ENCODE measurements at places on chromosomes 2 and 18.
A peak's percentile ranks its signal among the peaks of the same experiment; 100 is the strongest.

DNA sequence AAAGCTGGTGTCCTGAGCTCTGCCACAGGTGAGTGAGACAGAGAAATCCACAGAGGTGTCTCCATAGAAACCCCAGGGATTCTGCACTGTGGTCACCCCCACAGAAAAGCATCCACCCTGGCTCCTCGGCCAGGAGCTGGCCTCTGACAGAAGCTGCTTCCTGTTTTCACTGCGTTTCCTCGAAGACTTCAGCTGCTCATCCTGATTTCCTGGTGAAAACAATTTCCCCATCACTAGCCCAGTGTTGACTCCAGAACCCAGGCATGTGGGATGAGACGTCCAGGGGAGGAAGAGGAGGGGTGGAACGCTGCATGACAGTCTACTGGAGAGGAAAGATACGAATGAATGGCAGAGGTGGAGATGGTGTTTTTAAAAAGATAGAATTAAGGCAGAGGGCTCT lies 60.3 kb upstream of the GPR45 start:
- no peak for DNase-seq

GRCh38 chr18:23451491-23451890 lies 1.6 kb upstream of the RIOK3 start:
- no peak for DNase-seq

- DNase-seq = no peak
Observed at GRCh38 chr18:56550121-56550520, 88.3 kb downstream of the TXNL1 start.

GRCh38 chr2:237931205-237931721 lies 35.6 kb upstream of the UBE2F start:
- DNase-seq = peak; percentile 50

DNA sequence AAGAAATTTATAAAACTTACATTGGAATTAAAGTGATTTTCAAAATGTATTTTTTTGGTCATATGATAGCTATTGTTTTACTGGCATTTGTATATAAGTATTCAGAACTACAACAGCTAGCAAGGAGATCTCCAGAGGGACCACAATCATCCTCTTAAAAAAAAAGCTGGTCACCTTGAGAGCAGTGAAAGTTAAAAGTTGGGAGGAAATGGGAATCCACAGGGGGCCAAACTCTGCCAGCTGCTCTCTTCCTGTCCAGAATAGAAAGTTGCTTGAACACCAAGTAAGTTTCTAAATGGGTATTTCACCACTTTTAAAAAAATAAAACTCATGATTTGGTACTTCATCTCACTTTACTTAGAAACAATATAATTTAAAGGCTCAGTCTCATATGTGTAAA lies 1025.1 kb downstream of the LRP1B start:
- no peak for DNase-seq

DNA sequence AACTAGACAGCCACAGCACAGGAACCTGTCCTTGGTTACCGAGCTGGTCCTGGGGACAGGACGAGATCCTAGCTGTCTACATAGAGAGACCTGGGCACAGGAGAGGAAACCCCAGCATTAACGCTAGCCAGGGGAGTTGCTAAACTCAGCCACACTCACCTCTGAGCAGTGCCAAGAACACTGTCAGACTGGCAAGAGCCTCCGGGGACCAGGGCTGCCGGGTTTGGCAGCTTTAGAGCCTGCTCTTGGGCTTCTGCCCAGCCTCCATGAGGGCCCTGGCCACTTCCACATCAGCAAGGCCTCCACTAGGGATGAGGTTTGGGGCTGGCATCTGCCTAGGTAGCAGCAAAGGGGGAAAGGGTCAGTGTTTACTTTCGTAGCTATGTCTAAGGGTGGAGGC lies 6.7 kb downstream of the TMBIM1 start:
- no peak for DNase-seq

- DNase-seq = no peak
Observed at GRCh38 chr18:10047237-10047636, 133.4 kb downstream of the VAPA start.

- DNase-seq = peak; percentile 85
Observed at GRCh38 chr2:38376346-38377049, 575 bp downstream of the ATL2 start.

DNA sequence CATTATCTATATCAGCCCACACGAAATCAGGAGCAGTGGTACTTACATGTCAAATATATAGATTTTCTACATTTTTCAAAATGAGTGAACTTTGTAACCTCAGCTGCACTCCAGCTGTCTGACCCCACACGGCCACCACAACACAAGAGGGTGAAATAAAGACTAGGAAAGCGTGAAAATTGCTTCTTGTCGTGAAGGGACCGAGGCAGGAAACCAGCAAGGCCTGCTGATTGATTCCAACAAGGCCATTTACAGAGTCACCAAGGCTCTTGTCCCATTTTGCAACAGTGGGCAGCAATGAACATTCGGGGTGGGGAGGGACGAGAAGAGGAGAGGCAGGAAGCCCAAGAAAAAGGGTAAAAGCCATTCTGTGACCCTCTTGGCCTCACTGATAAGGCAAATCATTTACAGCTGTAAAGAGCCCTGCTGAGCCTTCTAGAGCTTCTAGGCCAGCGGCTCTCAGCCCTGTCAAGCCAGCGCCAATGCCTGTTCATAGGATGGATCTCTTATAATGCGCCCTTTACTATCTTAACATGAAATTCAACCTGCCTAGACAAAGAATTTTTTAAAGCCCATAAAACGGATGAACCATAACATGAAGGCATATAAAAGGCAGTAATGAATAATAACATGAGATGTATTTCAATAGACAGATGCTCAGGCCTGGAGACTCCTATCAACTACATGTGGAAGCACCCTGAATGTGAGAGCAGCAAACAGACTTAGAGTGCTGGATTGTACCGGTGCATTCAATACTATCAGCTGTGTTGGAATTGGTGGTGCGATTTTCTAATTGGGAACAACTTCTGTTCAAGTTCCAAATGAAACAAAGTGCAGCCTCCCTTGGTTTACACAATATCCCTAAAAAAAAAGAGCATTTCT lies 269.0 kb downstream of the CDCA7 start:
- no peak for DNase-seq

- DNase-seq = peak; percentile 15
Observed at GRCh38 chr18:26869640-26870039, 4.1 kb upstream of the AQP4 start.

GRCh38 chr2:218694405-218695145 lies 16.1 kb upstream of the TTLL4 start:
- DNase-seq = no peak

- no peak for DNase-seq
Observed at GRCh38 chr2:51720826-51721225, 688.9 kb upstream of the NRXN1 start.

GRCh38 chr18:75625966-75626365 lies 198.5 kb upstream of the SMIM21 start:
- no peak for DNase-seq

DNA sequence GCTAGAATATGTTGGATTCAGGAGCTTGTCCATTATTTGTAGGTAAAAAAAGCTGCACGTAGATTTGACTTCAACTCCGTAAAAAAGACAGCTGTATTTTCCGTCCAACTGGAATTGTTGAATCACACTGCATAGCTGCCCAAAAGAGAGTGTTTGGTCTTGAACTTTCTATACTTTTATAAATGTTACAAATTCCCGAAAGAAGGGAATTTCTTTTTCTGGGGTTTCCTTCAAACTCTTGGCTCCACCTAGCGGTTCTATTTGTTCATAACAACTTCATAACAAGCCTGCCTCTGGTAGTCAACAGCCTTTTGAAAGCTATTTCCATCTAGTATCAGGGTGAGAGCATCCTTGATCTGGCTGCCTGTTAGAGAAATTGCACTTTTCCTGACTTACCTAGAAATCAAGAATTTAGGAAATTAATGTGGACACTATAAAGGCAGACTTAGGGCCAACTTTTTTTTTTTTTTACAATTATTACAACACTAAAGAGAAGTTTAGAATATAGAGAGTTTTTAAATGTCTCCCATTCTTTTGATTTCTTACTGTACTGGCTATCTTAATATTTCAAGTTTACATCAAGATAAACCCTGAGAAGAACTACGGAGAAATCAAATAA lies 48.1 kb downstream of the TMEM185B start:
- DNase-seq = peak; percentile 85

GRCh38 chr2:209817844-209818271 lies 46.2 kb downstream of the UNC80 start:
- DNase-seq = no peak

GRCh38 chr2:33442528-33443079 lies 33.8 kb upstream of the RASGRP3 start:
- no peak for DNase-seq

GRCh38 chr2:234075518-234075915 lies 25.0 kb downstream of the SPP2 start:
- no peak for DNase-seq

GRCh38 chr2:236526455-236527158 lies 43.0 kb upstream of the ACKR3 start:
- no peak for DNase-seq

DNA sequence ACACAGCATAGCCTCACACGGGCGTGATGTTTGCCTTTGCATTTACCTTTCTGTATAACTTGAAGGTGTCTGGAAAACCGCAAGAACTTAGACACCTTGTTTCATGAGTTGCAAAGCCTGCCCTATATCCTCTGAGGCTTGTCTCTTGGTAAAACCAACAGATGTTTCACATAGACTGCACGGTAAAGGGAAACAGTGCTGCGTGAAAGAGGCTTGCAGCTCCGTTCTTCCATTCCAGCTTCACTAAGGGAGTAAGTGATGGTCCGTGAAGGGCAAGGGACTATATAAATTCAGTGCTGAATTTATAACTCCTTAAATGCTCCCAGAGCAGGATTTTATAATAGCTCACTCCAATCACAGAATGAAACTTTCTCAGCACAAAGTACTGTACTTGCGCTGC lies 360.5 kb downstream of the SOX11 start:
- no peak for DNase-seq

- DNase-seq = no peak
Observed at GRCh38 chr2:120167272-120167671, 55.9 kb downstream of the TMEM185B start.

GRCh38 chr18:74501386-74501785 lies 5.2 kb downstream of the CNDP2 start:
- no peak for DNase-seq

- DNase-seq = no peak
Observed at GRCh38 chr2:241002275-241003046, 4.0 kb downstream of the SNED1 start.

DNA sequence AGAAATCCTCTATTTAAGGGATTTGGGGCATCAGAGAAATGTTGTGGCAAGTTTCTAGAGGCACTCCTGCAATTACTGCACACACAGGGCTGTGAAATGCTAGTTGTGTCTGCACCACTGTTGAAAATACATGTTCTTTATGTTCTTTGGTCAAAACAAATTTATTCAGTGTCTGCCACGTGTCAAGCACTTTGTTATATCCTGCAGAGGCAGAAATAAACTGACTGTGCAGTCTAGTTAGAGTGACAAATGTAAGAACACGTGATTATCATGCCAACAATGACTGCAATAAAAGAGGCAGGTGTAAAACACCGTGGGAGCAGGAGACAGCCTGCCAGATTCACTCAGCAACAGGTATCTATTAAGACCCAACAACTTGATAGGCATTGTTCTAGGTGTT lies 423.3 kb downstream of the LRP1B start:
- no peak for DNase-seq

- DNase-seq = no peak
Observed at GRCh38 chr2:176407706-176408105, 138.5 kb downstream of the MTX2 start.

DNA sequence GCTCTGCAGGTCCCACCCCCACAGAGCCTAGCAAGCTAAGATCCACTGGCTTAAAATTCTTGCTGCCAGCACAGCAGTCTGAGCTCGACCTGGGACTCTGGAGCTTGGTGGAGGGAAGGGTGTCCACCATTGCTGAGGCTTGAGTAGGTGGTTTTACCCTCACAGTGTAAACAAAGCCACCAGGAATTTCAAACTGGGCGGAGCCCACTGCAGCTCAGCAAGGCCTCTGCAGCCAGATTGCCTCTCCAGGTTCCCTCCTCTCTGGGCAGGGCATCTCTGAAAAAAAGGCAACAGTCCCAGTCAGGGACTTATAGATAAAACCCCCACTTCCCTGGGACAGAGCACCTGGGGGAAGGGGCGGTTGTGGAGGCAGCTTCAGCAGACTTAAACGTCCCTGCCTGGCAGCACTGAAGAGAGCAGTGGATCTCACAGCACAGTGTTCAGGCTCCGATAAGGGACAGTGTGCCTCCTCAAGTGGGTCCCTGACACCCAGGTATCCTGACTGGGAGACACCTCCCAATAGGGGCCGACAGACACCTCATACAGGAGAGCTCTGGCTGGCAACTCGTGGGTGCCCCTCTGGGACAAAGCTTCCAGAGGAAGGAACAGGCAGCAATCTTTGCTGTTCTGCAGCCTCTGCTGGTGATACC lies 20.0 kb upstream of the NEMP2 start:
- no peak for DNase-seq

GRCh38 chr2:232629129-232629475 lies 4.3 kb upstream of the EFHD1 start:
- DNase-seq = no peak

DNA sequence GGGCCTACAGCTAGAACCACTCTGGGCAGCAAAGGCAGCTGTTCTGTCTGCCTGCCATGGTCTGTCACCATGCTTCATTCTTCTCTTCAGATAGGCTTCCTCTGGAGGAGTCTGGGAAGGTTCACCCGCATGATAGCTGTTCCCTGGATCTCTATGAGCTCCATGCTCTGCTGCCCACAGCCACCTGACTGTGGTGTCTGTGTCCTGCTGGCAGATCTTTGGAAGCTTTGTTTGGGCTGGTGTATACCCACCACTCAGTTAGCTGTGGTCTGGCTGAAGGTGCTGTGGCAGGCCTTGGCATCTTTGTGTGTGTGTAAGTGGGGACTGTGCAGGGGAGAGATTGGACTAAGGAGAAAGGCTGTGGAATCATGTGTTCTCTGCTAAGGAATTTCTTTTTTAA lies 23.4 kb downstream of the MYO1B start:
- DNase-seq = no peak

- peak; percentile 31 for DNase-seq
Observed at GRCh38 chr18:52694804-52695203, 354.8 kb downstream of the DCC start.

- no peak for DNase-seq
Observed at GRCh38 chr2:214987261-214987660, 151.2 kb downstream of the ABCA12 start.

GRCh38 chr2:38697116-38697840 lies 31.4 kb downstream of the GALM start:
- DNase-seq = peak; percentile 65

- no peak for DNase-seq
Observed at GRCh38 chr2:218430721-218431120, 11.8 kb downstream of the VIL1 start.

GRCh38 chr2:38498045-38498481 lies 104.7 kb downstream of the HNRNPLL start:
- DNase-seq = peak; percentile 11

GRCh38 chr2:123864416-123864815 lies 160.7 kb upstream of the CNTNAP5 start:
- no peak for DNase-seq

GRCh38 chr2:25194576-25195122 lies 26.3 kb upstream of the POMC start:
- no peak for DNase-seq

DNA sequence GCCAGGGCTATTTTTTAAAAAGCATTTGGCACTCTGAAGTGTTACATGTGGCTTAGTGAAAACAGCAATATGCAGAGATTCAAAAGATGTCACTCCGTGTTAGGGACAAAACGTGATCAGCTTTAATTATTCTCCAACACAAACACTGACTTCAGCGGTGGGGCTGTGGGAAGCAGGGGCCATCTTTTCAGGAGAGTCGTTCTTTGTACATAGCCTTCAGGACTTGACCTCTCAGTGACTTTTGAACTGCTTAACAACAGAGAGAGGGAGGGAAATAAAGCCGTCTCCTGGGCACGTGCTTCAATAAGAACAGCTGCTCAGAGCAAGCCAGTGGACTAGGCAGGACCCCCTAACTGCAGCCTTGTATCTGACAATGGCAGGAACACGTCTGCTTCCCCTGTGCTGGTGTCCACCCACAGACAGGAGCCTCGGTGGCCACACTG lies 95.0 kb upstream of the HDAC4 start:
- no peak for DNase-seq
